ENCODE measurements at places on chromosomes 5 and 9. TPM values are rescaled to one million over a fixed set of nuclear protein-coding genes. Genes with fewer than 3 reads are reported as not detected.

The CDH18 gene
- 22.2 TPM for total RNA-seq

The IL31RA gene
- total RNA-seq: 0.68 TPM

The SPATA31D4 gene
- total RNA-seq: not detected

The TAF11L8 gene
- total RNA-seq: not detected

The RASEF gene
- total RNA-seq: 1.3 TPM

The PRRC2B gene
- total RNA-seq: 30.6 TPM

The ZNF883 gene
- 1.8 TPM for total RNA-seq

The EIF4EBP3 gene
- total RNA-seq: not detected

The PCA3 gene
- total RNA-seq: not detected

The OCLN gene
- total RNA-seq: 0.59 TPM

The NRARP gene
- 0.12 TPM for total RNA-seq

The RNF44 gene
- total RNA-seq: 1.6 TPM

The ZCCHC9 gene
- total RNA-seq: 25.0 TPM

The PKD2L2 gene
- total RNA-seq: not detected

The PCDHAC1 gene
- not detected for total RNA-seq

The CYLC2 gene
- not detected for total RNA-seq

The CNTFR gene
- total RNA-seq: not detected

The FSTL4 gene
- total RNA-seq: not detected

The CLIC3 gene
- 1.7 TPM for total RNA-seq

The IL11RA gene
- 0.72 TPM for total RNA-seq

All from RPMI7951 (cell line).